Right atrium auricular region (tissue), 2 donors: ENCODE measurements at places on chromosomes 1 and 21. TPM values are rescaled to one million over a fixed set of nuclear protein-coding genes. Genes with fewer than 3 reads are reported as not detected.
A peak's percentile ranks its signal among the peaks of the same experiment; 100 is the strongest.

The AADACL4 gene
- total RNA-seq = not detected

The C1orf105 gene
- total RNA-seq = 18.0 TPM

The CD1D gene
- 2.0 TPM for total RNA-seq

The KCND3 gene
- total RNA-seq = 24.9 TPM

The ADORA3 gene
- 11.3 TPM for total RNA-seq

The PCBP3 gene
- total RNA-seq = 5.2 TPM

The CLCNKA gene
- 0.20 TPM for total RNA-seq

The LRRC38 gene
- not detected for total RNA-seq

The S100A13 gene
- 314 TPM for total RNA-seq

The HUNK gene
- 0.20 TPM for total RNA-seq

The RYR2 gene
- total RNA-seq = 392 TPM

The ASTN1 gene
- total RNA-seq = 1.3 TPM

DNA sequence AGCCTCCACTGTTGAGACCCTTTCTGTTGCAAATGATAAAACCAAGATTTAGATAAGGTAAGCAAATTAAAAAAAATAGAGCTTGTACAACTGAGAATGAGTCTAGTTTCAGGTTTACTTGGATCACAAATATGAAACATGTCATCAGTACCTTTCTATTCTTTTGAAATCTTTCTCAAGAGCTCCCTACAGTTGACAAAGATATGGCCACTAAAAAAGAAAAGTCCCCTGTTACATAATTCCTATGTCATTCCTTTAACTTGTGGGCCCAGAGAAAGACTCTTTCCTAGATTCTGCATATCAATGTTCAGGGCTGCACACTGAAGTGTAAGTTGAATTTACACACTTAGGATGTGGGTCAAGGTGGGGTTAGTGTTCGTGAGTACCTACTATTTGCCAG, 168.1 kb downstream of the PLA2G4A start:
- no peak for DNase-seq

GRCh38 chr1:205235951-205236350, 8.2 kb downstream of the TMCC2 start:
- DNase-seq = no peak

GRCh38 chr1:31736675-31737074, 27.5 kb downstream of the ADGRB2 start:
- DNase-seq = no peak

DNA sequence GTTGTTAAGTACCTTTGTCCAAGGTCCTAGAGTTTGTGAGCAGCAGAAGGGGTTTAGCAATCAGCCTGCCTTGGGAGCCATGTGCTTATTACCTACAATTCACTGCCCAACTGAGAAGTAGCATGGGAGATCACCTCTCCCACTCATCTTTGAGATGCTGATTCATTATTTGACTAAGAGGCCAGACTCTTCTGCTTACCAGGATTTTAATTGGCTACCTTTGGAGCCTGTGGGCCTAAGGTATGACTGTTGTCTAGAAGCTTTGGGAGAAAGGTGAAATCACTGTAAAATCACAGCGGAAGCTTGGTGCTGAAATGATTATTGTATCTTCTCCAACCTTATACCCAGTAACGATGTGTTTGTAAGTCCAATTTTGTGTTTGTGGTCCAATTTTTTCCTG, 213.4 kb downstream of the ST6GALNAC3 start:
- DNase-seq = no peak

DNA sequence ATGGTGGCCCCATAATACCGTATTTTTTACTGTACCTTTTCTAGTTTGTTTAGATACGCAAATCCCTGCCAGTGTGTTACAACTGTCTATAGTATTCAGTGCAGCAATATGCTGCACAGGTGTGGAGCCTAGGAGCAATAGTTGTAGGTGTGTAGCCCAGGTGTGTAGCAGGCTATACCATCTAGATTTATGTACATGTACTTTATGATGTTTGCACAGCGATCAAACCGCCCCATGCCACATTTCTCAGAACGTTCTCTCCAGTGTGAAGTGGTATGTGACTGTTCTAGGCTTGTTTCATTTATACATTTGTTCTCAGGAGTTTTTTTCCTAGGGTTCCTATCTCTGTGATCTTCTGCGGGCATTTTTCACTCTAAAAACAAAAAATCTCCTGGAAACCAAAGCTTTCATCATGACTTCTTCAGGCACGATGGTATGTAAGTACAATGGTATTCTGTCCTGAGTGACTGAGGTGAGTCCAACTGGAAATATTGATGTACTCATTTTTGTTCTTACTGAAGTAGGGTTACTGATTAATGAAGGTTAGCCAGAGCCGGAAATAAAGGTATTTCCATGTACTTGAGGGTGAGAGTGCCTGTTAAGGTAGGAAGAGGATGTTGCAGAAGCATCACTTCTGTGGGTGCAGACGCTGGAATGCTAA, 153.0 kb downstream of the GABPA start:
- no peak for DNase-seq

GRCh38 chr1:3091334-3091733, 22.3 kb downstream of the PRDM16 start:
- no peak for DNase-seq

DNA sequence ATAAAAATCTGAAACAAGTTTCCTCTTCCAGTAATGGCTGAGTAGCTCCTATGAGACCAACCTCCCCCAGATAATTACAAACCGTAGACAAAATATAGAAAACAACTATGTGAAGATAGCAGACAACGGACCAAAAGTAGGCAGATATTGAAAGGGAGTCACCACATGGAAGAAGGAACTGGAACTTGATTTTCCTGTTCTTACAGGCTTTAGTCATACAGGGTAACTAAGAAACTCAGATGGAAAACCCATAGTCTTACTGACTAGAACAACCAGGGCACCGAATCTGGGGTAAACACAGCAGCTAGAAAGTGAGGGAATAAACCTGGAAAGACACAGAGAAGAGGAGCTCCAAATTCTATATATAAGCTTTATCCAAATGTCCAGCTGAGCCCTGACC, 26.0 kb downstream of the LMX1A start:
- DNase-seq = no peak

- DNase-seq = no peak
Measured at GRCh38 chr21:42429856-42430255, 26.2 kb downstream of the UBASH3A start.

DNA sequence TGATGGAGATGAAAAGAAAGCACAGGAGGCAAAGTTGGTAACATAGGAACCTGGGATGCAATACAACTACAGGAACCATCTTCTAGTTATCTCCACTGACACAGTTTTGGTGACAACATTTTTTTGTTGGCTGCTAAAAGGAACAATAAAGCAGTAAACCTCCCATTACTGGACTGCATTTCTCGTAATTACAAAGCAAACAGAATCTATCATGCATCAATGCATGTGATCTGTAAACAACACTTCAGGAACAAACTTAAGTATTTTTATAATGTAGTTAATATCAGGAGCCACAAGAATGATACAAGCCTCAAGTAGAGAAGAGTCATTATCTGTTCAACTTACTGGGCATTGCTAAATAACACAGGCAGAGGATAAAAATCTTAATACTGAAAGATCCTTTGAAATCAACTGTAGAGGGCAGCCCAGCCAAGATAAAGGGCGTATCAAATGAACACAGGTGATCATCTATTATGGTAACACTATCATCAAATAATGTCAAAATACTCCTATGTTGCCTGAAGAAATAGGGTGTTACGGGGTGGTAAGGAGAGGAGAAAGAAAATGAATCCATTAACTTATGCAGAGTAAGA, 193.3 kb downstream of the EIF4G3 start:
- no peak for DNase-seq

DNA sequence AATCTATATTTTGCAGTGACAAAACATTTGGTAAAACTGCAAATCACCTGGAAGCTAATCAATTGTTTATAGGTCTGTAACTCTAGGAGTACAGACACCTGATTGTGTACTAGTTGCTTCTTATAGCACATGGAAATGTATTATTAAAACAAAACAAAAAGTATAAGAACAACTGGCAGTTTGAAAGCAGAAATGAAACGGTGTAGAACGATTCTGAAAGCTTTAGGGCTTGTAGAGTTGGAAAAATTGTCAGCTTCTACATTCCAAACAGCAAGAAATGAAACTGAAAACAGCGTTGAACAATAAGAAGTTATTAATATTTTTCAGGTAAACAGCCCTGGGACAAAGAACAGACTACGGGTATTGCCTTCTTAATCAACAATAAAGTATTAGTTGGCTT, 273.3 kb downstream of the OLFM3 start:
- DNase-seq = no peak

DNA sequence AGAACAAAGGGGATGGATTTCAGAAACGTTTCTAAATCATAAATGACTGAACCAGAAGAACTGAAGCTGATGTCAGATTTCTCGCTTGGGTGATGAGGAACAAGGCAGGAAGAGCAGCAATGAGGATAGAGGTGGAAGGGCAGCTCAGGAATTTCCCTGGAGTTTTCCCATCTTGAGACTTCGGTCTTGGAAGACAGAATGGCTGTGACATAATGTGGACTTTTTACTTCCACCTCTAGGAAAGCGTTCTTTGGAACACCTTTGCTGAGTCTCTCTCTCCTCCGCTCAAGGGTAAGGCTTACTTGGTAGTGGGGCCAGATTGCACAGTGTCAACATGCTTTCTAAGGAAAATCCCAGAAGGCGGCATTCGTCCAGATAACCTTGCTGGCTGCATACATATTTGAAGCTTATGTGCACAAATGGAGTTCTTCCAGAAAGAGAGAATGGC, 36.6 kb downstream of the DEGS1 start:
- DNase-seq = no peak

DNA sequence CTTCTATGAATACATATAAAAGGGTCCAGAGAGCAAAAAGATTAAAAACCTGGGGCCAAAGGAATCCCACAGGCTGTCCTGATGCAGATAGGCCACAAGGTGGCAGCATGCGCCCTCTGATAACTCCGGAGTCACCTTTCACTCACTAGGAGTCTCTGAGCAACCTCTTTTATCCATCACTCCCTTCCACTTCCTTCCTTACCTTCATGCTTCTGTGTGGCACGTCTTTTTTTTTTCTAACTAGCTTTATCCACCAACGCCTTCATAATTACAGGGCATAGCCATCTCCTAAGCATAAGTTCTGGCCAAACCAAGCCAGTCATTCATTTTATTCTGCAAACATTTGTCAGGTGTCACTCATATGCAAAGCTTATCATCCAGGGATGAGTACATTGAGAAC, 3.9 kb upstream of the PGLYRP4 start:
- DNase-seq = peak; percentile 72

DNA sequence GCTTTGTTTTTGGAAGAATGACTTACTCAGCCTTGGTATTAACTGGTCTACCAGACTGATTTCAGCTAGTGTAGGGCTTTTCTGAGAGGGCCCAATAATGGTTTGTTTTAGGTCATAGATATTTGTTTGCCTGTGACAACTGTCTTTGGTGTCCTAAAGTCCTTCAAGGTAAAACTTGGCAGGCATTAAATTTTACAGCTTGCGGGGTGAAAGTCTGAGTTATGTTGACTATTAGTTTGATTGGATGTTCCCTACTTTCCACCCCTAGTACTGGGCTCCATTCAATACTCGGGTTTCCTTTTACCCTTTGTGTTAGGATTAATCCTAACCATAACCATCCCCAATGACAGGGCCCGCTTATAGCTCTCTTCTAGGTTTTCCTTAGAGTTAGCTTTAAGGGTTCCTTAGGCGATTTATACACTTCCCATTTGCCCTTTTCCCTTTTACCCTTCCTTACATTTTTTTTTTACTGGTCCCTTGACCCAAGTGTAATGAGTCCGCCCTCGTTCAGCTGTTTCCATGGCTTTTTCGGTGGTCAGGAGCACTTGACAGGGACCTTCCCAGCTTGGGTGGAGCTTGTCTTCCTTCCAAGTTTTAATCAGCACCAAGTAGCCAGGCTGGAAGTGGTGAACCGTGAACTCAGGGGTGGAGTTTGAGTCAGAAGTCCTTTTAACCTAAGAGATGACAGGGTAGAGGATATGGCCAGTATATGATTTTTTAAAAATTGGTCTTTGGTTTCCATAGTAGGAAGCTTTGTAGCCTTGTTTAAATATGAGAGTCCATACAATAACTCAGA, 28.5 kb upstream of the LCE5A start:
- no peak for DNase-seq

GRCh38 chr1:23282957-23283356, 61.1 kb downstream of the HNRNPR start:
- no peak for DNase-seq

DNA sequence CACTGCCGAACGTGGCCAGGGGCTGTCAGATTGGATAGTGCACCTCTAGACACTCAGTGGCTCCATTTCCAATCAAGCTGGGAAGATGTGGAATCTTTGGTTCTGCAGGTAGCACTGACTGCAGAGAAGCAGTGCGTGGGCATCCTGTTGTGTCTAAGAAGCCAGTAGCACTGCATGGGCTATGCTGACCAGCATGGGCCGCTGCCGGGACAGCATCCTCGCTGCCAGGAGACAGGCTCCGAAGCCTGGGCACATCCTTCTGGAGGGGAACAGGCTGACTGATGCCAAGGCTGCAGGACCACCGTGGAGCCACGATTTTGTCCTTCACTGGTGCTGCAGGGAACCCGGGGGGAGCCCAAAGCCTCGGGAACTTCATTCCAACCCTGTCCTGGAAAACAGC, 649.4 kb downstream of the NPHP4 start:
- DNase-seq = no peak

DNA sequence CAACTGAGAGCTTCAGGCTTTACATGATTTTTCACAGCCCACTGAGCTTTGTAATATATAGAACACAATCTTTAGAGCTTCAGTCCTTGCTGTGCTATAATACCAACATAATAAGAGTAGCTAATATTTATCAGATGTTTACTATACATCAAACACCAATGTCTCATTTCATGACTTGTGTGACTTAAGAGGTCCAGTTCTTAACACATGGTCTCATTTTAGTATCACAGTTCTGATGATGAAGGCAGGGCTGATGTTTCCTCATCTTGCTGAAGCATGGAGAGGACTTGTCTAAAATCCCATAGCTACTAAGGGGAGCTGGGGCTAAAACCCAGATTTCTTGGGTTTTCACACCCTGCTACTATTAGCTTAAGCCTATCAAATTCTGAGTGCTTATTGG, 5.5 kb downstream of the MTR start:
- no peak for DNase-seq

DNA sequence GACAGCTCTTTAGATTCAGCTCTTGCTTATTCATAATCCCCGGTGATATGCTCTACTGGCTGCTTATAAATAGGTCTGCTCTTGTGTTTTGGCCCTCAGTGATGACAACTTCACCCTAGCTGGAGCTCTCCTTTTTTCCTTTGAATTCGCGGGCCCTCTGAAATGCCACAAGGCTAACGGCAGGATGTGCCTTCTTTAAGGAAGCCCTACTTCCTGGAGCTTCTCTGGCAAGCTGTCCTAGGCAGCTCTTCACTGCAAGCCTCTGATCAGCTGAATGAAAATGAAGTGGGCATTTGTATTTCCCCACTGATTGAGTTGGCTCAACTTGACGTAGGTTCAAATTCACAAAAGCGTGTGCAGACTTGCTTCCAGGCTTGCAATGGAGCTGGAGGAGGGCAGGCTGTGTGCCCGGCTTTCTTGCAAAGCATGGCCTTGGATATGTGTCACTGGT, 22.2 kb downstream of the SGIP1 start:
- no peak for DNase-seq

DNA sequence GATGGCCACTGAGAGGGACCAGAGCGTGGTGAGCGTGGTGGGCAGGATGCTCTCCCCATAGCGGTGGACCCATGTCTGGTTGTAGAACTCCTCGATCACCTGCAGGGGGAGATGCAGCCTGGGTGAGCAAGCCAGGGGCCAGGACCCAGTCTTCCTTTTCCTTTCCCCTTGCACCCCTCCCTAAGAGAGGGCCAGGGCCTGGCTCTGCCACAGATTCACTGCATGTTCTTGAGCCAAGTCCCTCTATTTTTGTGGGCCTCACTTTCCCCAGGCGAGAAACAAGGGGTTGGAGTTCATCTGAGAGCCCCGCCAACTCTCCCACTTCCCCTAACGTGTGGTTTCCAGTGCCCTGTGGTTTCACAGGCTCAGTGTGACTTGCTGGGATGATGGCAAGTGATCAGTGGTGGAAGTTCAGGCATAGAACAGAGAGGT, 27.5 kb downstream of the SLC2A1 start:
- DNase-seq = no peak
